ENCODE measurements at places on chromosomes 11 and 22. TPM values are rescaled to one million over a fixed set of nuclear protein-coding genes. Genes with fewer than 3 reads are reported as not detected.
A peak's percentile ranks its signal among the peaks of the same experiment; 100 is the strongest.

The APOL6 gene
- total RNA-seq: 99.8 TPM

- DNase-seq: no peak
These were observed 277.4 kb downstream of the FAM76B start for GRCh38 chr11:95512177-95512576.

DNA sequence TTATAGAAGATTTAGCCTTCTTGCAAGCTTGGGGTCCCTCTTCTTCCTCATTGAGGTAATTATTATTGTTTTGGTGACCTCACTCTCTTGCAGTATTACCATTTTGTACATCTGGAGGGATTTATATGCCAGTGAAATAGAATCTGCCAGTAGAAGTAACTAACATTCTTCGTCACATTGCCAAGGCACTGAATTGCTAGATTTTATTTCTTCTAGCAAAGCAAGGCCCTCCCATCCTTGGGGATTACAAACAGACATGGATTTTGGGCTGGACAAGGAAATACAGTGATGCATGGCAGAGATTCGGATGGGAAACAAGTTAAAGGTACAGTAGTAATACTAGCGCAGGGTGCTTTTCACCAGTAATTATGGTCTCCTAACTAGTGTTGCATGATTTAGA, 7.8 kb downstream of the ADAMTS15 start:
- no peak for DNase-seq

DNA sequence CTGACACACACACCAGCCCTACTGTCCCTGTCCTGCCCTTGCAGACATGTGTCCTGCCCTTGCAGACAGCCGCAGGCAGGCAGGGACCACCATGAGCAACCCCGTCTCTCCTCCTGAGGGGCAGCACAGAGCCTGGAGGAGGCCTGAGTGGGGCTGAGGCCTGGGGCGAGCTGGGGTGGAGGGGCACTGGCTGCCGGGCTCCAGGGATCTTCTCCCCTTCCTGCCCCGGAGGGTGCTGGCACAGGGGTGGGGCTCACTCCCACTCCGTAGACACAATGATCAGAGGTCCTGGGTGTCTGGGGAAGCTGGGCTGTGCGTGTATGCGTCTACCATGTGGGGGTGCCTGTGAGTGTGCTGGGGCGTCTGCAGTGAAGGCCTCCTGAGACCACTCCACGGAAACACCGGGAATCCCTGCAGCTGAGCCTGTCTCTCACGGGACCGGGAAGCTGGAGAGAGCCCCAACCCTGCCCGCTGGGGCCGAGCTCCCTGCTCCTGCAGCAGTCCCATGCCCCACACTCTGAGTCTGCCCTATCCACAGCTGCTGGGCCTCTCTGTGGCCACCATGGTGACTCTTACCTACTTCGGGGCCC, 588 bp downstream of the TSPAN32 start:
- peak; percentile 84 for DNase-seq

DNA sequence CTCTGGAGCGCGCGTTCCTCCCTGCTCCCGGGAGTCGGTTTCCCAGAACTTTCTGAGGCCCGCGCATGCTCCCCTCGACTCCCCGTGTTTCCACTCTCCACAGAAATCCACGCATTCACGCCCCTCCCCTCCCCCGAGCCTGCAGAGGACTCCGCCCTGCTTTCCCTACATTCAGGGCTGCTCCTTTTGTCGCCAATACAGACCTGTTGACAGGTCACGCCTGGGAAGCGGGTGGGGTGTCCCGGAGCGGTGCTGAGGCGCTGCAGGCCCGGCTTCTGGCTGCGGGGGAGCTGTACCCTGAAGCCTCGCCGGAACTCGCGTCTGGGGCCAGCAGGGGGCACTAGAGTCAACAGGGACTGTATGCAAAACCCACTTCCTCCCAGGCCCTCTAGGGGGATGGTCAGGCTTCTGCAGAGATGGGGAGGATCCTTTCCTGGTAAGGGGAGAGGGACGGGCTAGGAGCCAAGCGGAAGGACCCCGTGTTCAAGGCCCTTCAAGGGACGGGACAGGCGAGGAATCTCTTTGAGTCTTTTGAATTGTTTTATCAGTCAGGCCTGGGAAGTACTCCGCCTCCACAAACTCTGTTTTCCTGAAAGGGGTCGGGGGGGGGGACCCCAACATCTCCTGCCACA, at the start of gene PRAME:
Gene PRAME (minus strand): TSS at position 294 of the 632 bp plus-strand sequence. CDS start 2,433 bp downstream, outside the sequence.
- no peak for DNase-seq
